ENCODE measurements at places on chromosomes 2 and 18.

DNA sequence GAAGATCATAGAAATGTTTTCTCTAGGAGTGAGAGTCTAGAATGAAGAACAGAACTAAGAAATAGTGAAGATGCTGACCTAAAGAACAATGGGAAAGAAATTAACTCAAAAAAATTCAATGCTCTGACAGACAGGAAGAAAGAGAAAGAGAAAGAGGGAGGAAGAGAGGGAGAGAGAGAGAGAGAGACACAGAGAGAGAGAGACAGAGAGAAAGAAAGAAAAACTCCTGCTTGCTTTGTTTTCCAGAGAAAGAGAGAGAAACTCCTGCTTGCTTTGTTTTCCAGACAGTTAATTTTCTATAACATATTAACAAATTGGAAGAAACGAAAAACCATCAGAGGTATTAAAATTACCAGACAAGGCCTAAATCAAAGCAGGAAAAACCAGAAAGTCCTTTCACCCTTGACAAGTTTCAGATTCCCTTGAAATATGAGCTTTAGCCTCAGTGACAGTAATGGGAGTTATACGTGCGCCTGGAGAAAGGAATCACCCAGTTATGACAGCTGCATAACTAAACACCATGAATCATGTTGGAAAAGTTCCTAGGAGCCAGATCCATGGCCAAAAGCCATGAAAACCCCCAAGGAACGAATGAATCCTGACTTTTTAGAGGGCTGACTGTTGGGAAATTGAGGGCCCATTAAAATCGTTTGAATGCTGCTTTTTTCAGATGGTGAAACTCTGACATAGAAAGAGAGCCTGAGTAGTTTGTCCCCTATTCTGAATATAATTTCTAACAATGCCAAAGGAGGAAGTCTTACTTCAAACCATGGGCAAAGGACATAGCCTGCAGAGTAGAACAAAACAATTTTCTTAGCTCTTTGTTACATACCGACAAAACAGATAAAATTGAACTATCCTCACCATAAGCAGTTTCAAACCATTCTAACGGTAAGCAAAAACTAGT, 228.6 kb upstream of the CHST9 start:
- peak; percentile 33 for DNase-seq

- peak; percentile 72 for DNase-seq
Measured at GRCh38 chr2:36450466-36451196, 95.1 kb downstream of the CRIM1 start.

- no peak for DNase-seq
Measured at GRCh38 chr2:37589298-37589697, 82.1 kb downstream of the CDC42EP3 start.

DNA sequence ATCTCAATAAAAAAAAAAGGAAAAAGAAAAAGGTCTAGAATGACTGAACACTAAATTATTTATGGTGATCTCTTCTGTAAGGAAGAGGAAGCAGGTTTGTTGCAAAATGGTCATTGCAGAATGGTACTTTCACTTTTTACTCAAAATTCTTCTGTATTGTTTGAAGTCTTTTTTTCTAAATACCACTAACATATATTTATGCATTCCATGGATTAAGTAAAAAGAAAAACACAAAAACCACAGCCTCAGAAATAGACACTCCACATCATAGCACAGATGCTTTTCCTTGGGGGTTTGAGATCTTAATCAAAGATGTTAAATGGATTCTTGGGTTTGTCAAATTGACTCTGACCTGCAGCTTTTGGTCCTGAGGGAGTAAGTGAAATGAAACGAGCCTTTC, 47.4 kb downstream of the RHOB start:
- peak; percentile 23 for DNase-seq

DNA sequence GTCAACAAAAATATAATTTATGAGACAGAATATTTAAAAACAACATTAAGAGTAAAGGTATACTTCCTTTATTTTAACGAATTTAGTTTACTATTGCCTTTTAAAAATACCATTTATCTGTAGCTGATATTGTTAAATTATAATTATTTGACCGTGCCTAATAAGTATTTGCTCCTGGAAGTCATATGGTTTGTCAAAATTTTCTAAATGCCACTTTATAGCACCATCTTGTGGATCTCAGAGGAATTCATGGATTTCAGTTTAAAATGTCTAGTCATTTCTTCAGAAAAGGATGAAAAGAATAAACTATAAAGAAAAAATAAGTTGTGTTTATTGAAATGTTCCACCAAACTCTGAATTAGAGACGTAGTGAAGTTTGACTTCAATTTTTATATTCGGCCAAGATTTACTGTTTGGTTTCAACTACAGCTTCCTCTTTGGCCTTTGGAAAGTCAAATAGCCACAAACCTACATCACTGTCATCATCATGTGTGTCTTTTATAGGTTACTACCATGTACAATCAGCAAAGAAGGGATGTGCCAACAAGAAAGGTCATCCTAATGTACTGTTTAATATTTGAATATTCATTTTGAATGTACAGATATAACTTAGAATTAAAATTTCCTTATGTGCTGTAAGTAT, 10.3 kb upstream of the FTCDNL1 start:
- peak; percentile 14 for DNase-seq

Measured in fibroblast of the conjunctiva (primary cell).